Stimulated activated CD8-positive, alpha-beta memory T cell treated with anti-CD3 and anti-CD28 coated beads, Interleukin-4, amount 100 ng/mL, for 4 hours (primary cell): ENCODE measurements at places on chromosomes 4 and X.

DNA sequence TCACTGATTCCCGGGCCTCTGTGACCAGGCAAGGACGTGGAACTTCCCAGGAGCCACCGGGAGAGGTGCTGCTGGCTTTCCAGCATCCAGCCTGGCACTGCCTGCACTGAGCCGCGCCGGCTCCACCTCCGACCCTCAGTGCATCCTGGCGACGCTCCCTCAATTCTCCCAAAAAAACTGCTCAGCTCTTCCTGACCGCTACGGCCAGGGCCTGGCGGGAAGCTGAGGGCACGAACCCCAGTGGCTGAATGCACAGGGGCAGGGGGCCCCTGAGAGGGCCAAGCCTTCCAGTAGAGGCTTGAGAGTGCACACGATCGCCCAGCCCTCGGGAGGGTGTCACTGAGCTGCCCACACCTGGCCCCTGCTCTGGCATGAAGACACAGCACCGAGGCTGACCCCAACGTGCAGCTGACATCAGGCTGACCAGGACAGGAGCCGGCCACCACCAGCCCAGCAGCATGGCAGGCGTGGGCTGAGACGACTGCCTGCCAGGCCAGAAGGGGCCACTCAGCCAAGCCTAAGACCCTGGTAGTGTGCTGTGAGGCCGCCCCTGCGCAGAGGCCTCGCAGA, 6.9 kb downstream of the CTBP1 start:
- DNase-seq = no peak

- no peak for DNase-seq
Measured at GRCh38 chr4:180189666-180190065, 2053.5 kb upstream of the TENM3 start.

DNA sequence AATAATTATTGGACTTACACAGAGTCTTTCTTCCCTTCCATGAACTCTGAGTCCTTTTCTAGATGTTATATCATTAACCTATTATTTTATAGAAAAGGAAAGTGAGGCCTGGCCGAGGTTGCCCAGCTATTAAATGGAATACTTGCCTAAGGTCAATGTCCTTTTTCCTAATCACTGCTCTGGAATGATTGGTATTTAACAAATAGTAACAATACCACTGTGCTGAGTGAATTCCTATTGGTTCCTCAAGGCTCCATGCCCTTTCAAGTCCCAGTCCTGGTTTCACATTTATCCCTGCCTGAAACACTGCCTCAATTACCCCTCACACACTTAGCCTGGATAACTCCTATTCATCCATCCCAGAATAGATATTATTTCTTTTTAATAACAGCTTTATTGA, 6.2 kb downstream of the TCEAL9 start:
- DNase-seq = no peak

- DNase-seq = no peak
Measured at GRCh38 chrX:20432746-20433387, 166.2 kb upstream of the RPS6KA3 start.
